ENCODE measurements at places on chromosomes 7 and 10.

- no peak for DNase-seq
These were observed 101.2 kb upstream of the WDR11 start for GRCh38 chr10:120749856-120750566.

GRCh38 chr10:110574420-110574819, 6.9 kb downstream of the SMC3 start:
- no peak for DNase-seq

GRCh38 chr10:130337305-130337640, 201.1 kb downstream of the GLRX3 start:
- DNase-seq = no peak

- DNase-seq = no peak
These were observed 376.4 kb downstream of the TCERG1L start for GRCh38 chr10:130935128-130935439.

- DNase-seq = no peak
These were observed 16.9 kb downstream of the MEOX2 start for GRCh38 chr7:15669443-15670090.

- no peak for DNase-seq
These were observed 203.1 kb upstream of the NEBL start for GRCh38 chr10:21100190-21100589.

DNA sequence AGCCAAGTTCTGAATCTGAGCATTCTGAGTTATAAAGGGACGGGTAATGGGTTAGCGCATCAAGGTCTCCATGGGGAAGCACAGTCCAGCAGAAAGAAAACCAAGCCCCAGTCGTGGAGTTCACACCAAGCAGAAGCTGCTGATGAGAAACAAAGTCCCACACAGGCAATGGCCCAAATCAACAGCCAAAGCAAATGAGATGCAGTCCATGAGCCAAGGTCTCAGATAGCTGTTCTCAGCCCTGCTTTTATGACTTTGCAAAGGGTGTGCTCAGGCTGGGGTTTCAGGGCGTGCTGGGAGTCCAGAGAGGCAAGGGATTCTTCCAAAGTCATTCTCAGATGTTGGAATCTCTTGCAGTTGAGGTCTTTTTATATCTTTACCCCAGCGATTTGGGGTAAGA, 32.0 kb downstream of the THNSL1 start:
- no peak for DNase-seq

DNA sequence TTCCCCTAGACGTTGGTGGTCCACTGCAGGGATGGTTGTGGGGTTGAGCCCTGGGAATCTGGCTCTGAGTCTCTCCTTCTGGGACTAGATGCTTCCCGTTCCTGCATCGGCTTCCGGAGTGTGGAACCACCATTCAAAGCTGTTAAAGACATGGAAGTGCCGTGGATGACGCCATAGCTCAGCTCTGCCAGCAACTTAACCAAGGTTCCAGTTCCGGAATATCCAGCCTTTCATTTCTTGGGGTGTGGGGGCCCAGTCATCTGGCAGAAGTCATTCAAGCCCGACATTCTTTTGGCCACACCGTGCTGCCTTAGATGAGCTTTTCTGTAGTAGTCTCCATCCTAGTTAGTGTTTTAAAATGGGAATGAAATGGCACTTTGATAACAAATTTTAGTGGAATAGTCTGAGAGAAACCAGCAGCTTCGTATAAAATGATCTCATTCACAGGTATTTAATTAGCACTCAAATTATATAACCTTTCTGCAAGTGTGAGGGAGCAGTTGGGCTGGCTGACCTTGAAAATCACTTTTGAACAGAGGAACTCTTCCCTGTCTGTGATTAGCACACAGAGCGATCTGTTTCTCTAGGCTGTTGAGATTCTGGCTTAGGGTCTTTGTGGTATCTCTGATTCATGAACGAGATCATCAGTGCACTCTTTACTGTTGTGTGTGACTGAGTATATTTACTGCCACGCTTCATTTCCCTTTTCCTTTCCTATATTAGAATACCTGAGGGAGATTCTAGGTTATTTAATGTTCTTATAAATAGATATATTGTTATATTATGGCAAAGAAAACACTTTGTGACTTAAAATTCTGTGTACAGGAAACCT, 19.9 kb downstream of the LMTK2 start:
- DNase-seq = no peak
